ENCODE measurements at places on chromosomes 16 and 17. TPM values are rescaled to one million over a fixed set of nuclear protein-coding genes. Genes with fewer than 3 reads are reported as not detected.

Gene C16orf86
- 10.3 TPM for total RNA-seq

Gene UMOD
- total RNA-seq, result not detected

Gene EVPLL
- not detected for total RNA-seq

Gene GCGR
- total RNA-seq, result not detected

Gene CCDC144A
- 1.6 TPM for total RNA-seq
